Heart left ventricle (tissue), 16 donors: ENCODE measurements at places on chromosomes 13 and 19. TPM values are rescaled to one million over a fixed set of nuclear protein-coding genes. Genes with fewer than 3 reads are reported as not detected.

DNA sequence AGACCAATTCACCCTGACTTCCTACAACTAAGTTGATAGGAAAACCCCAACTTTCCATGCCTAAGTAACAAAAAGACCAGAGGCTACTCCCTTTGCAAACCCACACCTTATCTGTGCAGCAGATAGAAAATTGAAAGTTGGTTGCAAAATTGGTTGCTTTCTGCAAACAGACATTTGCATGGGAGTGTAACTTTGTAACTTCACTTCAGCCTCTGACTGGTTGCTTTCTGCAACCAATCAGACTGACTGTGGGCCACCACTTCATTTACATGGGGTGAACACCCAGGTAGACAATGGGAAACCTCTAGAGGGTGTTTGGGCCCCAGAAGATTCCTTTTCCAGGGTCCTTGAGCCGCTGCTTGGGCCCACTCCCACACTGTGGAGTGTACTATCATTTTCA lies 9.8 kb downstream of the TEX30 start:
- no peak for DNase-seq

DNA sequence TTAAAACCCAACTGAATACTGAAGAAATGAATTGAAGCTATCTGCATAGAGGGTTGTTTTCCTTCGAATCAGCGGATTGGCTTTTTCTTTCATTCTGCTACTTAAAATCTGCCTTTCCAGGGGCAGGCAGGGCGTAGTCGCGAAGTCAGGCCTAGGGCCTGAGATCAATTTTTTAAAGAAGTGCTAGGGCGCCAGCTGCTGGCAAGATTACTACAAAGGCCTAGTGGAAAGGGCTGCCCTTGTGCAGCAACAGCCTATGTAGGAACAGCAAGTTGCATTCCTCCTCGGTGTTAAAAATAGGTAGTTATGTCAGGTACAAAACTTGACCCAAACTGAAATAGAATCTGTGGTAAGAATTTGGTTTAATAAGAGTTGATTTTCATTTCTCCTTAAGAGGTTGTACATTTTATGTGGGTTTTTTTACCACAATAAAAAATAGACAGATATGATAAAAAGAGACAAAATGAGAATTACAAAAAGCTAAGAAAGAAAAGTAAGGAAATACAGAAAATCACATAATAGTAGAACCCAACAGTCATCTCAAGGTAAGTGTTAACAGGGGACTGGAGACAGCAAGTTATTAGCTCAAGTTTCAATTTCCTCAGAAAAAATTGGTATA lies 9.5 kb upstream of the URAD start:
- no peak for DNase-seq

- DNase-seq = peak; percentile 68
These were observed 30.4 kb upstream of the TIMM44 start for GRCh38 chr19:7973883-7974282.

- DNase-seq = no peak
These were observed 14.1 kb downstream of the PTPRS start for GRCh38 chr19:5326545-5326944.

- DNase-seq = no peak
These were observed 40.8 kb downstream of the KLF2 start for GRCh38 chr19:16365300-16365996.

- DNase-seq = no peak
These were observed 33.1 kb downstream of the MZT1 start for GRCh38 chr13:72694314-72694713.

DNA sequence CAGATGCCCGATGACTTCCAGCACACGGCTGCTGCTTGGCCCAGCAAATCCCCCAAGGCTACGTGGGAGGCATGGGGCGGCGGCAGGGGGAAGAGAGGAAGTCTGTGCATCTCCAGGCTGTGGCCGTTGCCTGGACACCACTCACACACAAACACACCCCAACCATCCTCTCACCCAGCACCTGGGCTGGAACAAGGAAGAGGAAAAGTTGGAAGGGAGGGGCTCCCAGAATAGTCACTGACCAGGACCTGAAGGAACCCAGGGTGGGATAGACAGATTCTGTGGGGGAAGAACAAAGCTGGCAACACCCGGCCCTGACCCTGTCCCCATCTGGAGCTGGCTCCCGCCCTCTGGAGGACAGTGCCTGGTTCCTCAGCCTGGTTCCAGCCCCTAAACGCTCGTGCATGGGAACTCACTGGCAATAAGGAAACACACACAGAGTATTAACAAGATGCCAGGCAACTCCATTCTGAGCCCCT lies 11.2 kb downstream of the PPP6R1 start:
- DNase-seq = peak; percentile 65

GRCh38 chr13:95002126-95002525 lies 289.8 kb upstream of the SOX21 start:
- DNase-seq = no peak

- DNase-seq = no peak
These were observed 169.4 kb downstream of the ZNF536 start for GRCh38 chr19:30541575-30541974.

DNA sequence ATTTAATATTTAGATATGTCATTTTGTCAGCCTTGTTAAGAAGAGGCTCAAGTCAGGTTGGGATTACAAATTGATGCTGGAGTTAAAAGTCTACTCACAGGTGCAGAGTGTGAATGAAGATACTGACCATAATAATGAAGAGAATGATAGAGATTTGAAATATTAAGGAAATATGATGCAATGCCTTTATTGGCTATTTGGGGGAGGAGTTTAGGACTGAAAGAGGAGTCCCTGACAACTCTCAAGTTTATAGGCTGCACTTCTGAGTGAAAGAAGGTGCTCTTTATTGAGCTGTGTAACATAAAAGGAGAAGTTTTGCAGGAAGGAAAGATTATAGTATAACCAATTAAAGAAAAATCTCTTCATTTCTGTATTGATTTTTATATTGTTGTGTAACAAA lies 827.7 kb upstream of the PCDH9 start:
- DNase-seq = no peak

GRCh38 chr19:46495786-46496099 lies at the start of gene PNMA8B:
Gene PNMA8B (minus strand): TSS chr19:46495867. CDS start chr19:46495465, 402 bp downstream.
- DNase-seq = peak; percentile 53

GRCh38 chr13:50722440-50723125 lies 120.9 kb downstream of the DLEU7 start:
- DNase-seq = no peak

CGB5 gene
- not detected for total RNA-seq

SLC10A2 gene
- total RNA-seq = not detected

B3GNT8 gene
- 7.3 TPM for total RNA-seq

UPK1A gene
- total RNA-seq = not detected

HIPK4 gene
- not detected for total RNA-seq

ZNF208 gene
- 16.7 TPM for total RNA-seq
